ENCODE measurements at places on chromosomes 13 and 19.

- no peak for DNase-seq
Observed at GRCh38 chr13:105142556-105142955, 1392.9 kb downstream of the EFNB2 start.

- no peak for DNase-seq
Observed at GRCh38 chr13:95235199-95235756, 66.0 kb downstream of the ABCC4 start.

GRCh38 chr13:21934284-21934683, 263.4 kb downstream of the FGF9 start:
- no peak for DNase-seq

- no peak for DNase-seq
Observed at GRCh38 chr19:38665219-38665931, 17.9 kb downstream of the ACTN4 start.

- DNase-seq, result peak; percentile 31
Observed at GRCh38 chr19:41870401-41870873, 6.6 kb upstream of the CD79A start.

DNA sequence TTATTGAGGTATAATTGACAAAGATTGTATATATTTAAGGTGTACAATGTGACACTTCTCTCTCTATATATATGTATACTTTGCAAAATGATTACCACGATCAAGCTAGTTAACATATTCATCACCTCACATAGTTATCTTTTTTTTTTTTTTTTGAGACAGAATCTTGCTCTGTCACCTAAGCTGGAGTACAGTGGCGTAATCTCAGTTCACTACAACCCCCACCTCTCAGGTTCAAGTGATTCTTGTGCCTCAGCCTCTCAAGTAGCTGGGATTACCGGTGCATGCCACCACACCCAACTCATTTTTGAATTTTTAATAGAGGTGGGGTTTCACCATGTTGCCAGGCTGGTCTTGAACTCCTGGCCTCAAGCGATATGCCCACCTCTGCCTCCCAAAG, 3.7 kb downstream of the ZSCAN4 start:
- no peak for DNase-seq

GRCh38 chr19:54804101-54804500, 691 bp downstream of the KIR2DL4 start:
- no peak for DNase-seq

DNA sequence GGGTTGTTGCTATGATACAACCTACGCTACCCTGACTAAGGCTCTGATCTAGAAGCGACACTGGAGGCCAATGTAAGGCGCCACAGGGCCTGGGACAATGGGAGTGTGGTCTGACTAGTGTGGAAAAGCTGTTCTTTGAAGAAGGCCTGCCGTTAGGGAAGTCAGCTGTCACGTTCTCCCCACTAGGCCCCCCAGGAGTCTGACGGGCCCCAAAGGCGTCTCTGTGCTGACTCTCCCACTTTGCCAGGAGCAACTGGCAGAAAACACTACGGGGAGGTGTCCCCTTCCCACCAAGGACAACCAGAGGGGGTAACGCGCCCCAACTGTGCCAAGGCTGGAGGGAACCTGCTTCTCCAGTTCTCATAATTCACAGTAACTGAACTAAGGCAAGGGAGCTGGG, 25.3 kb upstream of the EIF3G start:
- no peak for DNase-seq

GRCh38 chr19:1814833-1815604, 2.9 kb upstream of the ATP8B3 start:
- no peak for DNase-seq

GRCh38 chr19:19438366-19439175, 33.1 kb downstream of the GATAD2A start:
- no peak for DNase-seq

- DNase-seq, result peak; percentile 66
Observed at GRCh38 chr19:47176071-47176626, 45.5 kb downstream of the SAE1 start.

GRCh38 chr13:100176801-100177400, 88.0 kb downstream of the PCCA start:
- DNase-seq, result peak; percentile 48

DNA sequence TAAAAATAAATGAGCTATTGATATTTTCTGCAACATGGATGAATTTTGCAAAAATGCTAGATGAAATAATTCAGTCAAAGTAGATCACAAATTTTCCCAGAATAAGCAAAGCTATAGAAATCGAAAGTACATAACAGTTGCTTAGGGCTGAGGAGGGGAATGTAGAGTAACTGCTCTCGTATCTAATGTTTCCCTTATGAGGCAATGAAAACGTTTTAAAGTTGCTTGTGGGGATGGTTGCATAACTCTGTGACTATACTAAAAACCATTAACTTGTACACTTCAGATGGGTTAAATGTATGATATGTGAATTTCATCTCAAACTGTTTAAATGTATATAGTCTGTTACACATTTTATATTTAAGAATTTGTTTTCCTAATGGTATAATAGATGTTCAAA, 231.7 kb downstream of the GGACT start:
- peak; percentile 28 for DNase-seq

- no peak for DNase-seq
Observed at GRCh38 chr19:28126135-28126898, 1086.6 kb downstream of the UQCRFS1 start.

GRCh38 chr19:6604906-6605305, 14.0 kb upstream of the CD70 start:
- DNase-seq, result no peak

Measured in fibroblast of skin of abdomen (primary cell).